ENCODE measurements at places on chromosomes 1 and 21.

GRCh38 chr21:42754270-42754933, 101.0 kb downstream of the PDE9A start:
- no peak for DNase-seq

DNA sequence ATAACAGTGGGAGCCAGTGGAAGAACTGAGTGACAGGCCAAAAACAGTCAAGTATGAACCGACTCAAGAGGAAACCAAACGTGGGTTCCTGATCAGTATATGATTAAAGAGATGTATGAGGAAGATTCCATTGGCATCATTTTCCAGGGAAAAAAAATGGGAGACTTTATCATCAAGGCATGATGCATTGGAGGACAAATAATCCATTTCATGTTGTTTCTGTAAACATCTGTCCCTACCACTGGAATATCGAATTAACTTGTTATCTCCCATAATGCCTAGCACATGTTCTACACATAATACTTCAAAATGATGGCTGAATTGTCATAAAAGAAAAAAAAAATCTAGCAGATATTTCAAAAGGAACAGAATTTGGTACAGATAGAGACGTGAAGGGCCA, 13.3 kb downstream of the FOXJ3 start:
- DNase-seq, result no peak

GRCh38 chr1:111471012-111471411, 2.8 kb upstream of the C1orf162 start:
- no peak for DNase-seq

- no peak for DNase-seq
Observed at GRCh38 chr1:232980355-232980978, 30.1 kb downstream of the NTPCR start.

Data from RKO (cell line).